SK-N-MC (cell line): ENCODE measurements at places on chromosomes 5 and 9.

DNA sequence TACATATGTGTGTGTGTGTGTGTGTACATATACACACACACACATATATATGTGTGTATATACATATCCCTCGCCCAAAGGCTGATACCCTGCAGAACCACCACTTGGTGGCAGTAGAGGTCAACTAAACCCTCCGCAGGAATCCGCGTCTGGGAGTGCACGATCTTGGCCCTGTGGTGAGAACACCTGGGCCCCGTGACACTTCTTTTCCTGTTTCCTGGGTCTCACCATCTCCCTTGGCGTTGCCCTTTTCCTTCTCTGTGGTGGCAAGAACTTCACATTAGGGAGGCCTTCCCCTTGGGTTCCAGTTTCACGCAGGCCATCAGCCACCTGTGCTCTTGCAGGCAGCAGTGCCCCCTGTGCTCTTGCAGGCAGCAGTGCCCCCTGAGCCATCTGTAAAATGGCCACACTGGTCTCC, 8.2 kb downstream of the IL9 start:
- peak; percentile 8 for DNase-seq

GRCh38 chr5:155783246-155783645, 543.7 kb upstream of the SGCD start:
- DNase-seq, result no peak

DNA sequence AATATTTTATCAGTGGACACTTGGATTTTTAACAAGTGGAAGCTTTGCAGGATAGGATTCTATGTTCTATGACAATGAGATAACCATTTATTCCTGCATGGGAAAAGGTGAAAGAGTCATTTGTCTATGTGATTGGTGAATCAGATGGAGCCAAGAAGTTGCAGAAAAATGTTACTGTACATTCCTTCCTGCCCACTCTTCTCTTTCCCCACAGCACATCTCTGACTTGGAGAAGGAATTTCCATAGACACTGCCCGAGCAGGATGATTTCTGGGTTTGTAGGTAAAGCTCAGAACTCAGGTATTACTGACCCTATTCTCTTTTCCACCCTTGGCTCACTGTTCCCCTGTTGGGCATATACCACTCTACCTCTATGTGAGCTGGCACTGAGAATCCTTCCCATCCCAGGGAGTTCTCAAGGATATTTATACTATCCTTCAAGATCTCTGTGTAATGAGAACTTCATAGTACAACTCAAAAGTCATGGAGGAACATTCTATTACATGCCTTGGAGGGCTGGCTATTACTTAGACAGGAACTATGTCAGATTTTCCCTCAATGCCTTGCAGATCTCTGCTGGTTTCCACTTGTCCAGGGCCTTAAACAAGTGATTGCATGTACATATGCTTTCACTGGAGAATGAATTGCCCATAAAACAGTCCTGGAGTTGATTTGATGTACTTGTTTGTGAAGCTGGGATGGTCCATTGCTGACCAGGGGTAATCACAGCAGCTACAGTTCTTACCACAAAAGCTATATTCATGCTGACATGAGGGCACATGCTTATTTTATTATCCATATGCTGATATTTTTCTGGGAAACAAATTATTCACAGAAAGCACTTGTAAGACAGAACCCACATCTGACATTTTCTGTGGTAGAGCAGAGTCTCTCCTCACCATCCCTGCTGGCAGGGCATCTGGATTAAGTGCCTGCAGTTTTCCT, 24.1 kb downstream of the SLC1A3 start:
- no peak for DNase-seq

- no peak for DNase-seq
Measured at GRCh38 chr5:58259685-58260152, 200.2 kb downstream of the PLK2 start.

- DNase-seq, result no peak
Measured at GRCh38 chr5:78116167-78116566, 178.3 kb downstream of the AP3B1 start.

DNA sequence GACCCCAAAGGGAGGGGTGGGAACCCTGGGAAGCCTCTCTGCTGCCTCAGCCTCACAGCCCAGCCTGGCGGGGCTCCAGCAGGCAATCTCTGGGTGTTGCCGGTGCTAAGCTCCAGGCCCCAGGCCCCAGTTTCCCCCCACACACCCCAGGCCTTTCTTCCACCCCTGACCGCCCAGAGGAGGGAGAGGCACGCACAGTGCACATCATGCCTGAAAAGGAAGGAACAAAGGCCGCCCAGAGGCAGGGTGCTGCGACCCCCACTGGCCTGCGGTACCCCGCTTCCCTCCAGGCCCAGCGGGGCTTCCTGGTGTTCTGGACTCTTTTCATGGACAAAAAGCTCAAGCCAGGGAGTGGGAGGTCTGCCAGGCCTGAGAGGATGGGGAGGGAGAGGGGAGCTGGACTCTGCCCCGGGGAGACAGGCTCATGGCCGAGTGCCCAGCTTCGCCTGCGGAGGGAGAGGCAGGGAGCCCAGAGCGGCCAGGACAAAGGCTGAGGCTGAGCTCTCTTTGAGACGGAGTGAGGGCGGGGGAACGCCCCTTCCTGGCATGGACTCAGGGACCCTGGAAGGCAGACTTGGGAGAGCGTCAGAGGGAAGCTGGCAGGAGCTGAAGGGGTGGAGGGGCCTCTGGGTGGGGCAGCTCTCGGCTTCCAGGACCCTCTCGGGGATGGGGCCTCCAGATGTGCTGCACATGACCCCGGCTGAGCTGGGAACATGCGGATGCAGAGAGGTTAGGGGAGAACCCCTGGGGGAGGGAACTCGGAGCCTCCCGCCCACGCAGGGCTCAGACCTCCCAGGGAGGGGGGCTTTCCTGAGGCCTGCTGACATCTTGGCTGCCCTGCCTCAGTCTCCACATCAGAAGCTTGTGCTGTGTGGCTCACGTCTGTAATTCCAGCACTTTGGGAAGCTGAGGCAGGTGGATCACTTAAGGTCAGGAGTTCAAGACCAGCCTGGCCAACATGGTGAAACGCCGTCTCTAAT, 1.8 kb upstream of the ENTPD2 start:
- DNase-seq, result no peak

- DNase-seq, result no peak
Measured at GRCh38 chr5:9156282-9156681, 389.6 kb downstream of the SEMA5A start.

DNA sequence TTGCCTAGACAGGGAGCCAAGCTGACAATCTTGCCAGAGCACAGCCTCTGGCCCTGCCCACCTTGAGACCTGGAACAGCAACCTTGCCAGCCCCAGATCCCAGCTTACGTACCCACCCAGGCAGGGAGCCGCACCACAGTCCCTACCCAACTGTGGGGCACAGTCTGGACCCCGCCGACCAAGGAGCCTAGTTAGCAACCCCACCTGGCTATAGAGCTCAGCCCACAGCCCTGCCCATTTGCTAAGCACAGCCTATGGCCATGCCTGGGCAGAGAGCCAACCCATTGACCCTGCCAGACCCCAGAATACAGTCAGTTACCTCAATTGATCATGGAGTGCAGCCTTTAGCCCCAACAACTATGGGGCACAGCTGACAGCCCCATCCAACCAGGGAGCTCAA, 97.9 kb upstream of the SH3GL2 start:
- DNase-seq, result no peak

GRCh38 chr9:111063332-111063731, 25.1 kb upstream of the LPAR1 start:
- no peak for DNase-seq

DNA sequence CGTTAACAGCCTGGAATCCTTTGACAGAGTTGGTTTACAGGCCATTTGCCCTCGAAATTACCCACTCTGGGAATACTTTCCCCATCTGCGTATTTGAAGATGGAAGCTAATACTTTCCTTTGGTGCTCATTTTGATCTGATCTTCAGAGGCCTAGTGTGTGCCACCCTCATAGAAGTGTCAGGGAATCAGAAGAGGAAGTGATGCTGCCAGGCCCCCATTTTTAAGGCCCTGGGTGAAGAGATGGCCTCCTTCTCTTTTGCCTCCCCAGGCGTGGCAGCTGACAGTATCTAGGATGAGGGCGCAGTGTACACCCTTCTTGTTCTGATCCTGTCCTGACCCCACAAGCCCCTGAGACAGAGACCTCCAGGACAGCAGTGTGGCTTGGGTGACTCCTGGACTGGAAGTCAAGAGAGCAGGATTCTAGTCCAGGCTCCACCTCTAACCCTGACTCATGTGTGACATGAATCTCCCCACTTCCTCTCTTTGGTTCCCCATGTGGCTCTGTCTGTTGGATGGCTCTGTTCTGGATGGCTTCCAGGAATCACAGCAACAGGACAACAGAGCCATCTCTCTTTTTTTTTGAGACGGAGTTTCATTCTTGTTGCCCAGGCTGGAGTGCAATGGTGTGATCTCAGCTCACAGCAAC, 27.8 kb downstream of the CSF1R start:
- DNase-seq, result no peak

DNA sequence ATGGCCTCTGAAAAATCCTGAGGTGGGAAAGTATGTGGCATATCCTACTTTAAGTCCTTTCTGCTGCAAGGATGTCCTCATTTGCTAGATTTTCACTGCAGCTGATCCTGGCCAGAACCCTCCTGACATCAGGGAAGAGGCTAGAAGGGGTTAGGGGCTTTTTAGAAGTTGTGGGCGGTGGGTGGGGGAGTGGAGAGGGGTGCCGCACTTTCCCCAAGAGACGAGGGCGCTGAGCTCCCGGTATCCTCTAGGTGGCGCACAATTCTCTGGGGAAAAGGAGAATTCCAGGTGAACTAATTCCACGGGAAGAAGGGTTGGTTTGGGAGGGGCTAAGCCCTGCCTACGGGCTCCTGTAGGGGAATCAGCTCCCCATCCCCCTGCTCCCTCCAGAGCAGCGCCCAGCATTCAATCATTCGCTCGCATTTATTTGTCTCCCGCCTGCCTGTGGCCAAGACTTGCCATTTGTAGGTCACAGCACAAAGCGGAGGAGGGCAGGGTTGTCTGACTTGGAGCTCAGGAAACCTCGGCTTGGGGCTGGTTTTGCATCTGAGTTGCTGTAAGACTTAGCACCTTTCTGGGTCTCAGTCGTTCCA, 42.9 kb upstream of the HAND1 start:
- no peak for DNase-seq

DNA sequence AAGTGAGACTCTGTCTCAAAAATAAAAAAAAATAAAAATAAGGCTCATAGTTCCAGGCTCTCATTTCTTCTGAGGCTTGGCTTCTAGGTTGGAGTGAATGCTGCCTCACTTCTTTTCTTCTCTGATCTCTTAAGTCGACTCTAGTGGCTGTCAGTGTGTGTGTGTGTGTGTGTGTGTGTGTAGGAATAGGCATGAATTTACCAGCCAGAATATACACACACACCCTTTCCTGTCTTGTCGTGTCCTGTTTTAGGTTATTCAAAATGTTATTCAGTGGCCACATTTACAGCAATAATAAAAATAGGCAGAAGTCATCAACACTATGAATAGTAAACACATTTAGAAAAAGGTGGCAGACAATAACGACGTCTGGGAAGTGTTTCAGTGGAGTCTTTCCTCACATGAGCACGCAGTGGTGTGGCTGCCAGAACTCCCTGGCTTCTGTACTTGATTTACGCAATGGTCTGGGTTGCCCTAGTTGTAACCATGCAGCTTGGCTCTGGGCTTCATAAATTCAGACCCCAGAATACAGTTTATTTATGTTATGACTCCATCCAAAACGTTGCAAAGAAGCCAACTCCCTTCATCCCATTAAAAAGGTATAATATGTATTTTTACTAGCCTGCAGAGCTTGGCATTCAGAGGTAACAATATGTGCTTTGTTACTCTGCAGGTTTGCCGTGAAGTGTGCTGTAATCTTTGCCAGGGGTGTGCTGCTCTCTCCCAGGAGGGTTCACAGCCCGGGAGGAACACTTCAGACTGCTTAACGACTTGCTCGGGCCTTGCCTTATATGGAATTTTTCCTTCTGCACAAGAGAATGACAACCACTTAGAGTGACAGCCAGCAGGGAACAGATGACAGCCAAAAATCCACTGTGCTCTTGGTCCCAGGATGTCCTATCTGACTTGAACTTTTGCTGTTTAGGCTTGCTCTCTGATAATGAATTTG, 34.4 kb upstream of the PALM2AKAP2 start:
- DNase-seq, result no peak

- no peak for DNase-seq
Measured at GRCh38 chr5:179793468-179794139, at the start of gene LTC4S. Gene LTC4S (plus strand): TSS chr5:179793986. CDS start chr5:179794081, 95 bp downstream.

- no peak for DNase-seq
Measured at GRCh38 chr9:135082536-135082935, 4.9 kb upstream of the OLFM1 start.

DNA sequence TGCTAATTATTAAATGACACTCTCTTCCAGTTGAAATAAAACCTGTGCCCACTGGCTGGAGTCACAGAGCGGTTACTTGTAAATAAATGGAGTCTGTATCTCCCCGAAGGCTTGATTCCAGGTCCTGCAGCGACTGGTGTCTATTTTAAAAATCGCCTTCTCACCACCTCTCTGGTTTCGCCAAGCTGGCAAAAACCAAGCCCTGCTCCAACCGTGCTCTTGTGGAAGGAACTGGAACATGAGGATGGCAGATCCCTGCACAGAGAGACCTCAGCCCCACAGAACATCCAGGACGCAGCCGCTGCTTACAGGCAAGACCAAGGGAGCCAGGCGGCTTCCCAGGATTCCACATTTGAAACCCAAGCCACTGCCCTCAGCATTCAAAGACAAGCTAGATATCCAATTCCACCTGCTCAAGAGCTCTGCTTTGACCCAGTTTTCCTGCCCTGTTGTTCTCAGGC, 15.0 kb downstream of the SEMA4D start:
- DNase-seq, result no peak
